ENCODE measurements at places on chromosomes 7 and 10. TPM values are rescaled to one million over a fixed set of nuclear protein-coding genes. Genes with fewer than 3 reads are reported as not detected.

DNA sequence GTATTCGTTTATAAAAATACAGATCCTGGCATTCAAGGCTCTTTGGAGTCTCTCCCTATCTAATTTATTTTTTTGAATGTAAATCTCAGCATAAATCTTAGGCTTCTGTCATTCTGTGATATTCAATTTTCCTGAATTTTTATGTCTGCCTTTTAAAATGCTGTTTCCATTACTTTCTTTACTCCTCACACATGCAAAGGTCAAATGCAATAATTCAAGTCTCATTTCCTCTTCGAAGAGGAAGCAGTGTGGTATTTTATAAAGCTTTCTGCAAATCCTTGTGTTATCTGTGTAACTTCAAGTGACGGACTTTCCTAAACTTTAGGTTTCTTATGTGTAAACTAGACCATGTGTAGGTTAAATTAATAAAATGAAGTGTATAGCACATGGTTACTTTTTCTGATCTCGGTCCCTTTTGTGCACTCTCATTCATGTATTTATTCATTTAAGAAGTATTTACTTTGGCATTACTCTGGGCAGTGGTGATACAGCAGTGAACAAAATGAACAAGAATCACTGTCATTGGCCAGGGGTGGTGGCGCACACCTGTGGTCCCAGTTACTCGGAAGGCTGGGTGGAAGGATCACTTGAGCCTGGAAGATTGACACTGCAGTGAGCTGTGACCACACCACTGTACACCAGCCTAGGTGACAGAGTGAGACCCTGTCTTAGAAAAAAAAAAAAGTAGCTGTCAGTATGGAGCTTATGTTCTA lies 332.2 kb downstream of the EXOC4 start:
- DNase-seq = no peak
- no peaks in the 10 kb centered on the region for H3K27me3 ChIP-seq
- H3K4me1 ChIP-seq = no peaks in the 10 kb centered on the region
- H3K4me3 ChIP-seq = no peak overlapping the region
- no peaks in the 10 kb centered on the region for H3K36me3 ChIP-seq

DNA sequence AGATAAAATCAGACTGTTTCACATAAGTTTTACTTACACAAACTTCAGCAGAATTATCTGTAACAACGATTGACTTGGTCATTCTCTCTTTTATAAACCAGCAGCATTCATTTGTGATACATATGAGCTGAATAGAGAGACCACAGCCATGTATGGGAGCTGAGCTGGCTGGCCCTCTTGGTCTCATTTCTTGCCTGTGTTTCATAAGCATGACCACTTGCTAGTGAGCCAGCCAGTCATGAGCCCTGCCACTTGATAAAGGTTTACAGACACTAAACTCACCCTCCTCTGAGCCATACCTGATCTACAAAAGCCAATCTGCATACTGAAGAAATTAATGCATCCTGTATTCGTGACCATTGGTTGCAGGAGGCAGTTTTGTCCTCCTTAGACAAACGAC lies 82.1 kb downstream of the PKD1L1 start:
- no peak overlapping the region for H3K27ac ChIP-seq
- no peak for DNase-seq
- H3K4me1 ChIP-seq = no peaks in the 10 kb centered on the region
- H3K27me3 ChIP-seq = no peaks in the 10 kb centered on the region

DNA sequence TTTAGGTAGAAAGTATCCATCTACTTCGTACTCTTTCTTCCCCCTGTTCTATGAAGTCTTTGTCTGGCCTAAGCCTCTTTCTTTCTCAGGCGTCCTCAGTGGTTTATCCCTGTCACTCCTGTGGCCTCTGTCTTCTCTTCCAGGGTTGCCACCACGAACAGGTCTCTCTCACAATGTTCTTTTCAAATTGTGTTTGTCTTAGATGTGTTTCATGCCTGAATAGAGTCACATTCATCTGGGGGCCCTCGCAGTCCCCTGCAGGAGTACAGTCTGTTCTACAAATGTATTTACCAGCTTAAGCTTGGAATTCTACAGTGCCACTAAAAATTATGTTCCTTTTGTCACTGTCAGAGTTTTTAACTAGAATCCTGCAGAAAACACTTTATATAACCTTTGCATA lies 680.4 kb upstream of the FOXK1 start:
- H3K27ac ChIP-seq = no peak overlapping the region
- no peak overlapping the region for H3K4me3 ChIP-seq
- no peaks in the 10 kb centered on the region for H3K4me1 ChIP-seq
- DNase-seq = no peak
- no peaks in the 10 kb centered on the region for H3K27me3 ChIP-seq
- H3K36me3 ChIP-seq = no peaks in the 10 kb centered on the region

DNA sequence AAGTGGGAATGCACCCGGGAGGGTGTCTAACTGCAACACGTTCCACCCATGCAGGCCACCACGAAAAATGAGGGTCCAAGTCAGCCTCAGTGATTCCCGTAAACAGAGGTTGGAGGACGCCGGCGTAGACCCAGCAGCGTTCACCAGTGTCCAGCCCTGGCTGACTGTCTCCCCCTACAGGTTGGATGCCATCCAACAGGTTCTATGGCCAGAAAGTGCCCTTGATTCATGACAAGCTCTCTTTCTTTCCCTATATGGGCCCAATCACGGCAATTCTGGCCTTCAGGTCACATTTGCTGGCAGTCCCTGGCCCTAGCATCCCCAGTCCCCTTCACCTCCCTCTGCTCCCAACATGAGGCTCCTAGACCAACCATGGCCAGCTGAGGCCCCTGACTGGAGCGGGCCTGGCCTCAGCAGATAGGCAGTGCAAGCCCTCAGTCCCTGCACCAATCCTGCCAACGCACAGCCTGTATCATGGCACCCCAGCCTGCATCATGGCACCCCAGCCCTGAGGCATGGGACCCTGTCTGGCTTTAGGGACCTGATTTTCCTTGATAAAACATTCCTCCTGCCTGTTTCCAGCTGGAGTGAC lies 227.4 kb downstream of the GRID1 start:
- no peaks in the 10 kb centered on the region for H3K27me3 ChIP-seq
- no peak overlapping the region for H3K4me3 ChIP-seq
- no peaks in the 10 kb centered on the region for H3K36me3 ChIP-seq
- DNase-seq = peak; percentile 64
- no peaks in the 10 kb centered on the region for H3K4me1 ChIP-seq

DNA sequence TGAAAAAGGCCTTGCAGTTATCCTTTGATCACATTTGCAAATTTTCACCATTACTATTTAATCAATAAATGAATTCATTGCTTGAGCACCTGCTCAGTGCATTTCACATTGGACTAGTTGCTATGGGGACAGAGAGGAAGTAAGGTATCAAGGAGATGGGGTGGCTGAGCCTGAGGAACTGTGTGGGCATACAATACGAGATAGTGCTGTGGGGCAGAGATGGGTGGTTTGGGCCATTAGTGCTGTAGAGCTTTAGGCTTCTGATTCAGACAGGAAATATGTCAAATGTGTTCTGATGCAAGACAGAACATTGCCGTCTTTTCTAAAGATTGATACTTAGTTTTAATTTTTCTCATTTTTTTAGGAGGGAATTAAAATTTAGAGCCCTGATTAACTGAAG lies 13.2 kb downstream of the ITGB8 start:
- no peak overlapping the region for H3K4me3 ChIP-seq
- no peaks in the 10 kb centered on the region for H3K27me3 ChIP-seq
- no peak overlapping the region for H3K27ac ChIP-seq

DNA sequence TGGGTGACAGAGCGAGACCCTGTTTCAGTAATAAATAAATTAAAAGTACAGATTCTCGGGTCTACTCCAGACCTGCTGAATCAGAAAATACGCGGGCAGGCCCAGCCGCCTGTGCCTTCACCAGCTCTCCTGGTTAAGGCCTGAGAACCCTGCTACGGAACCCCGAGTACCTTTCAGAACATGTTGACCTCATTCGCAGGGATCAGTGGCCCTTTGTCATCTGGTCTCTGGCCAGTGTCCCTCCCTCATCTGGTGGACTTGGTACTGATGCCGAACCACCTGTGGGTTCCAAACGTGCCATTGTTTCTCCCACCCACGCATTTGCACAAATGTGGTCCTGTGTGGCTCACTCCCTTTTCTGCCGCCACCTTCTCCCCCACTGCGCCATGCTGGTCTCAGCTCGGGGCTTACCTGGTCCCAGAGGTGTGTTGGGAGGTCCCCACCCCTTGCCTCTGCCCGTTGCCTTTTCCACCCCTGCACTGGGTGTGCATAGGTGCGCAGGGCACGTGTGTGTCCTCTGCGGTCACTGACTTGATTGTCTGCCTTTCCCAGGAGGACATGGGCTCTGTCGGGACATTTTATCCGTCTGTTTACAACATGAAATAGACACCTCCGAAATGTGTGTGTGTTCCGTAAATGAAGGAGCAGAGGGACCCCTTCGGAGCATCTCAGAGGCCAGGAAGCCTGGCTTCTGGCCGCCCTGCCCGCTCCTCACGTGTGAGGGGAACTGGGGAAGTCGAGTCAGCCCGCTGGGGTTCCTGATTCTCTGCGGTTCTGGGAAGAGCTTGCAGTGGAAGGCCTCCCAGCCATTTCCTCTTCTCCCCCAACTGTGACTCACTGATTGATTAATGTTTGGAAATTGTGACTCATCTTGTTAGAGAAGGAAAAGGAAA lies 135.2 kb downstream of the CUX1 start:
- H3K4me1 ChIP-seq = no peaks in the 10 kb centered on the region
- H3K27me3 ChIP-seq = no peaks in the 10 kb centered on the region
- no peak overlapping the region for H3K4me3 ChIP-seq
- no peak overlapping the region for H3K27ac ChIP-seq
- no peaks in the 10 kb centered on the region for H3K36me3 ChIP-seq

GRCh38 chr7:22551768-22552513 lies 52.0 kb upstream of the STEAP1B start:
- no peak overlapping the region for H3K4me3 ChIP-seq
- H3K36me3 ChIP-seq = no peaks in the 10 kb centered on the region
- peaks cover 18% of the 10 kb centered on the region for H3K27me3 ChIP-seq
- no peaks in the 10 kb centered on the region for H3K4me1 ChIP-seq
- H3K27ac ChIP-seq = no peak overlapping the region

- H3K27ac ChIP-seq = no peak overlapping the region
- no peaks in the 10 kb centered on the region for H3K27me3 ChIP-seq
- no peaks in the 10 kb centered on the region for H3K36me3 ChIP-seq
- no peak for DNase-seq
- no peak overlapping the region for H3K4me3 ChIP-seq
Observed at GRCh38 chr7:17633067-17633466, 307.2 kb downstream of the SNX13 start.

GRCh38 chr10:129621693-129622092 lies 154.7 kb downstream of the MGMT start:
- H3K4me3 ChIP-seq = no peak overlapping the region
- H3K27me3 ChIP-seq = no peaks in the 10 kb centered on the region
- H3K36me3 ChIP-seq = no peaks in the 10 kb centered on the region
- H3K27ac ChIP-seq = no peak overlapping the region

DNA sequence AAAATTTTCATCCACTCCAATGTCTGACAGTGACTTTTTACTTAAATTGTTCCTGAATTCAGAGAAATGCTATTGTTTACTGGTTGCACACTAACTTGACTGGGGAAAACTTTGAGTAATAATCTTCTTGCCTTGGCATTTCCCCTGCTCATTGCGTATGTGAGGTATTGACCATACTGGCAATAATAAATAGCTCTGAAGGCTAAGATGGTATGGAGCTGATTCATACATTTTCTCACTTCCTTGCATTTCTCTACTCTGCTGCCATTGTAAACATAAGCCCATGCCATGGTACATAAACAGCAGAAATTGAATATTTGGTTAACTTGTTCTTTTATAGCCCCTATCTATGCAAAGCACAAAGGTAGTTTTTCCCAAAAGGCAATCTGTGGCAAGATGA lies 290.0 kb downstream of the RNLS start:
- no peak overlapping the region for H3K27ac ChIP-seq
- H3K36me3 ChIP-seq = no peaks in the 10 kb centered on the region
- no peaks in the 10 kb centered on the region for H3K27me3 ChIP-seq
- no peak overlapping the region for H3K4me3 ChIP-seq
- H3K4me1 ChIP-seq = no peaks in the 10 kb centered on the region
- DNase-seq = no peak

- H3K27me3 ChIP-seq = no peaks in the 10 kb centered on the region
- no peaks in the 10 kb centered on the region for H3K4me1 ChIP-seq
Observed at GRCh38 chr10:132964231-132964630, 21.9 kb upstream of the CFAP46 start.

DNA sequence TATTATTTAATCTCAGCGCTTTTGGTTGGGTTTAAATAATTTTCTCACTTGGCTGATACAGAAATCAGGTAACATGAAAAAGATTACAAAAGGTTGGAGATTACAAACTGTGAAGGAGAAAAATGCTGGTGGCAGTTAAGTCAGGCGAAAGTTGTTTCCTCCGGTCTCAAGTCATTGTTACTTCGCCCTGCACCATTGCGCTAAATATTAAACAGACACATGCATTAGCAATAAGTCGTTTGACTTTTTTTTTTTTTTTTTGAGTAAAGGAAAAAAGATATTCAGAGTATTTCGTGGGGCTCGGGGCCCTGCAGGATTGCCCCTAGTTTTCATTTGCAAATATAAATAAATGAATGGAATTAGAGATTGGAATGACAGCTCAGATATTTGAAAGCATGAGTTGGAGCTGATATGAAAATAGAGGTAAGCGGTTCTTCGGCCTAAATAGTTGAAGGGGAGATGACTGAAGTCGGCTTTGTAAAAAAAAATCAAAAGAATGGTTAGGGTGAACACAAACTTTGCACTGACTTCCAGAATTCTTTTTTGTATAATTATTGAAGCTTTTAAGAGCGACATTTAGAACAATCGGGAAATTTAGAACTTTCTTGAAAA lies 914 bp downstream of the SDHAF3 start:
- no peak for DNase-seq
- H3K27me3 ChIP-seq = no peaks in the 10 kb centered on the region
- no peak overlapping the region for H3K27ac ChIP-seq
- peak overlapping the region; percentile 48 for H3K4me3 ChIP-seq
- peaks cover 5% of the 10 kb centered on the region for H3K4me1 ChIP-seq

DNA sequence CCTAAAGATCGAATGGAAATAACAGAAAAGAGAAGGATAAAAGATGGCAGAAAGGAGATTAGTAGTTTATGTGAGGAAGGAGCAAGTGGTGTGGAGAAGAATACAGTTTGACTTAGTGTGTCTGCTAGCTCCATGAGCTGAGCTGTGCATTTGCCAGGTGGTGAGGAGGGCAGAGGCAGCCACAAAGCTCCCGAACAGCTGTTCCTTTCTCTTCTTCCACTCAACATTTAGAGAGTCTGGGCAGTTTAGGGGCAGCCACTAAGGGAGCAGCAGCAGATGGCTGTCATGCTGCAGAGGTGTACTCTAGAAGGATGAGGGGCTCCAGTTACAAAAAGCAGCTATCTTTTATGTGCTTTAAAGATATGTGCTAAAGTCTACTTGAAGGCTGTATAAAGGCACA lies 674.4 kb downstream of the GRM8 start:
- H3K27ac ChIP-seq = no peak overlapping the region
- no peaks in the 10 kb centered on the region for H3K27me3 ChIP-seq
- no peaks in the 10 kb centered on the region for H3K4me1 ChIP-seq
- no peaks in the 10 kb centered on the region for H3K36me3 ChIP-seq
- no peak overlapping the region for H3K4me3 ChIP-seq
- no peak for DNase-seq

Gene CUBN
- 1.0 TPM for polyA plus RNA-seq

Gene CALHM1
- polyA plus RNA-seq = not detected

Gene ADO
- polyA plus RNA-seq = 5.5 TPM

Gene CALCR
- polyA plus RNA-seq = not detected

Gene ITGA8
- 1.1 TPM for polyA plus RNA-seq

Measured in pancreas (tissue), 10 donors.